Lower leg skin (tissue), 4 donors: ENCODE measurements at places on chromosomes 3 and 15. TPM values are rescaled to one million over a fixed set of nuclear protein-coding genes. Genes with fewer than 3 reads are reported as not detected.
A peak's percentile ranks its signal among the peaks of the same experiment; 100 is the strongest.

GRCh38 chr3:16060945-16061344, 113.5 kb upstream of the GALNT15 start:
- peak; percentile 89 for DNase-seq

DNA sequence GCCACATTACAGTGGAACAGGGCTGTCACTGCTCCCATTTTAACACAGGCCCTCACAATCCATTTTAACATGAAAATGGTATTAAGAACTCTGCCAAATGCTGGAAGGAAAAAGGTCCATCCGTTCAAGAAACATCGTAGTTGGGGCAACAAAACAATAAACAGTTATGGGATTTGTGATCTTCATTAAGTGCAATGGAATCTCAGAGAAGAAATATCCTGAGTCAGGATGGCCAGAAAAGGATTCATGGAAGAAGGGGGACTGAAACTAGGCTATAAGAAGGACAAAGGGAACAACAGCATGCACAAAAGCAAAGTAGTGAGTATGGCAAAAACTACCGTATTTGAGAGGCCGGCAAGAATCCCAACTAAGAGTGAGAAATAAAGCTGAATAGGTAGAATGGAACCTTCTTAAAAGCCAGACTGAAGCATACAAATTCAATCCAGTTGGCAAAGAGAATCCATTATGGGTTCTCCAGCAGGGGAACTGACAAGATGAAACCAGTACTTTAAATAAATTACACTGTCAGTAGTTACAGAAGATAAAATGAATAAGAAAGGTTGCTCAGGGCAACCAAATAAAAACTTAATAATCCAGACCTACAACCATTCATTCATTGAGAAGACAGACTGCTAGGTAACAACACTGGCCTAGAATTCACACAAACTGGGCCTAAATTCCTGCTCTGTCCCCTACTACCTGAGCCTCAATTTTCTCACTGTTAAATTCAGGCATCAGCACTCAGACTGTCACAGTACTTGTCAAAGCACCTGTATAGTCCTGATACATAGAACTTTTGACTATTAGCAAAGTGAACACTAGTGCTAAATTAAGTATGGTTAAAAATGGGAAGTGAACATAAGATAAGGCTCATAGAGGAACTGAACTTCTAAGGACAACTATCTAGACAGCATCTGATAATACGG, 6.3 kb downstream of the TBL1XR1 start:
- no peak for DNase-seq

DNA sequence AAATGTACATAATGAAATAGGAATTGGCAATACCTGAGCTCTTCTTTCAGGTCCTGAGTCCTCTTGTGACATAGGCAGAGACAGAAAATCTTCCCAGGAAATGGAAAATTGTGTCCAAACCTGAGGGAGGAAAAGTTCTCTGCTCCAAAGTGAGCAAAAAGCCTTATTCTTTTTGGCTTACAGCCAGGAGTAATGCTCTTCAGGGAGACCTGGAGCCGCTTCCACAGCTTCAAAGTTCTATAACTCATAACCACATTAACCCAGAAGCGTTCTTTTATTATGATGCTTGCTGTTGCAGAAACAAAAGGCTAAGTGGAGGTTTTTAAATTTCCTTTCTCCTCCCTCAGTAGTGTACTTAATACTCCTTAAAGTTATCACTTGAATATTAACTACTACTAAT, 633 bp downstream of the IGSF10 start:
- no peak for DNase-seq

DNA sequence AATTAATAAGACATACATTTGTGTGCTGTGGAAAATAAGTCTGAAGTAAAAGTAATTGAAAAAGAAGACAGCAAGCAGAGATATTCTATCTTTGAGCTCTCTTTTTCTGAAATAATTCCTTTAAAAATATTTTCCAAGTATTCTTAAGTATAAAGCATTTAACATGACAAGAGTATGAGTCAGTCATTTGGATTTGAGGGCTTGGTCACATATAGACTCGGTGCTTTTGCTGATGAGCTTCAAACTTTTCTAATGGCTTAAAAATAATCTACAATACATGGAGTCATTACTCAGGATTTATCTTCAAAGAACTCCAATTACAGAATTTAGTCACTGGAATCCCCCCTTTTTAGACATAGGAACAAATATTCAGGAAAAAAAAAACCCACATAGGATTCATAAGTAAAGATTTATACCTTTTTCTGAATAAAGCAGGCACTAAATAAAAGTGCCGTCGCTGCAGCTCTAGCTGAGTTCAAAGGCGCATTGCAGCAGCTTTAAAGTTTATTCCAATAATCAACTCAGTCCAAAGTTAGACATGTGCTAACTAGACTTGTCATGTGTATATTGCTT, 147.5 kb downstream of the CTNNB1 start:
- no peak for DNase-seq

TERC gene
- 69.6 TPM for total RNA-seq

GRCh38 chr3:114830652-114831051, 316.4 kb downstream of the ZBTB20 start:
- no peak for DNase-seq

DNA sequence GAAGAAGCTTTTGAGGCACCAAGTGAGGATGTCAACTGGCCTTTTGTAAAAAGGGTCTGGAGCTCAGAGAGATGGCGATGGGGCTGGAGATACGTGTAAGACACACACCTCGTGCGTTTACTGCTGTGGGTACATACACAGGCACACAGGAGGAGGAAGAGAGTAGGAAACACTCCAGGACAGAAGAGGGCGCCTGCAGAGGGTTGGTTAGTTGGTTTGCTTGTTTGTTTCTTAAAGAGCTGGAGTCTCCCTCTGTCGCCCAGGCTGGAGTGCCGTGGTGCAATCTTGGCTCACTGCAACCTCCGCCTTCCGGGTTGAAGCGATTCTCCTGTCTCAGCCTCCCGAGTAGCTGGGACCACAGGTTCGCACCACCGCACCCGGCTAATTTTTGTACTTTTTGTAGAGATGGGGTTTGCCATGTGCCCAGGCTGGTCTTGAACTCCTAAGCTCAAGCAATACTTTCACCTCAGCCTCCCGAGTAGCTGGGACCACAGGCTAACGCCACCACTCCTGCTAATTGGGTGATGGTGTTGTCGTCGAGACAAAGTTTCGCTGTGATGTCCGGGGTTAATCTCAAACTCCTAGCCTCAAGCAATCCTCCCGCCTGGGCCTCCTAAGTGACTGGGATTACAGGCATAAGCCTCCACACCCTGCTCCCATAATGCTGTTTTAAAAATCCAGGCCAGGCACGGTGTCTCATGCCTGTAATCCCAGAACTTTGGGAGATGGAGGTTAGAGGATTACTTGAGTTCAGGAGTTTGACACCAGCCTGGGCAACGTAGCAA, 1.3 kb upstream of the PRR20G start:
- no peak for DNase-seq

CSTA gene
- 122 TPM for total RNA-seq

SACM1L gene
- total RNA-seq, result 32.7 TPM

DNA sequence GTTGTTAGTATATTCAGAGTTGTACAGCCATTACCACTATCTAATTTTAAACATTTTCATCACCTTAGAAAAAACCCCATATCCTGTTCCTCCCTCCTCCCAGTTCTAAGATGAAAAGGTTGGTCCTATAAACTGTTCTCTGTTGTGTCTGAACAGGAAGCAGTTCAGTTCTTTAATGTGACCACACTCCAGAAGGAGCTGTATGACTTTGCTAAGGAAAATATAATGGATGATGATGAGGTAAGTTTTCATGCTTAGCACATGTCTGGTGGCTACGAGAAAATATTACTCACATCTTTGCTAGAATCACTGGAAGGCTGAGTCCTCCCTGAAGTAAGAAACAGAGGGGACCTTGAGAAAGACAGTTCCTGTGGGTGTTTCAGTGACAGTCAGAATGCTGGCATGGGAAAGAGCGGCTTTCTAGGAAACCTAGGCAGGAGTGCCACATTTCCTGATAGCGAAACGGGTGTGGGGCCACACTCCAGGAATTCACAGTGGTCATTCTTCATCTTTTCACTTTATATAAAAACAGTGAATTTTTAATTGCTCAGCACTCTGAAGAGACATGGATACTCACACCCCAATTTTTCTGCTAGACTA, 20.3 kb downstream of the CRTAP start:
- peak; percentile 45 for DNase-seq

- no peak for DNase-seq
Measured at GRCh38 chr15:66751579-66751978, 49.5 kb downstream of the SMAD6 start.
